ENCODE measurements at places on chromosomes 2 and 18.

DNA sequence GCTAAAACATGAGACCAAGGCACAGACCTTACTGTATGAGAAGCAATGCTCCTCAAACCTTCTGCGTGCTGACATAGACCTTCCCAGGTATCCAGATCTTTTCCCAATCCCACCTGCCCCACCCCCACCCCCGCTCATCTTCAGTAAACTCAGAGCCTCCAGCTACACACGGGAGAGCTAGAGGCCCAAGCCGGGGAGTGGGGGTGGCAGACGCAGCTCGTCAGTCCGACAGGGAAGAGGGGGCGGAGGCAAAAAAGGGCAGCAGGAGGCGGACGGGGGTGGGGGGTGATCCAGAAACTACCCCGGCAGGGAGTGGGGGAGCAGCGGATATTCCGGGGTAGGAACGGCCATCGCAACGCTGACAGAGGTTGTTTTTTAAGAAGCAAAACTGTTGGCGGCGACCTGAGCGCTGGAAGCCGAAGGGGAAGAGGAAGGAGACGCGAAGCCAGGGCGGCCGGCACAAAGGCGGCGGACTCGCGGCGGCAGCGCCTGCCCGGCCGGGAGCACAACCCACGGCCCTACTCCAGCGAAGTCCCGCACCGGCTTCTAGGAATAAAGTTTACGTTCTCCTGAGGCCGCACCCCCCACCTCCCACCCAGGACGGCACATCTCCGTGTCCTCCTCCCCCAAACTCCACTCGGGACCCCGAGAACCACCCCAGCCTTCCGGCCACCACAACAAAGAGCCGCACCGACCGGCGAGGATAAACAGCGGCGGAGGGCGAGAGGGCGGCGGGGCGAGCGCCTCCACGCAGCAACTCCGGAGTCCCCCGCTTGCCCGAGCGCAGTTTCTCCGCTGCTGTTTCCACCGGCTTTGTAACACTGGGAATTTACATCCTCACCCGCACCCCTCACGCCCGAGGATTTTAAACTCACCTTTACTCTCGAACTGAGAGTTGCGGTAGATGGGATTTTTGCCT lies 722 bp downstream of the BAZ2B start:
- peak; percentile 89 for DNase-seq

GRCh38 chr18:7760967-7761948 lies 194.1 kb downstream of the PTPRM start:
- DNase-seq = no peak

GRCh38 chr2:658426-658825 lies 18.8 kb downstream of the TMEM18 start:
- no peak for DNase-seq

- no peak for DNase-seq
Measured at GRCh38 chr2:44170311-44170717, 1.6 kb downstream of the PPM1B start.

- DNase-seq = no peak
Measured at GRCh38 chr18:62767836-62768557, 52.7 kb downstream of the PHLPP1 start.

DNA sequence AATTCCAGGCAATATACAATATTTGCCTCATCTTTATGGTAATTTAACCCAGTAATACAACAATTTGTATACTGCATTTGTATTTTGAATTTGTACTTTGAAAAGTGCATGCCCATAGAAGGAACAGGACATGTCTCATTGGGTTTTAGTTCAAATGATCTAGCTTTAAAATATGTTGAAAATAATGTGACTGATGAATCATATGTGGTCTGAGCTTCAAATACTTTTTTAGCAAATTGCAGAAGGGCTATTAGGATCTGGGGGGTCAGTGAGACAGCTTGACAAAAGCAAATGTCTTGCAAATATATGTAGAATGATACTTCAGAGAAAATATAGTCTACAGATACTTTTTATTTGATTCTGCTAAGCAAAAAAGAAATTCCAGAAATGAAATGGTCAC lies 248.9 kb downstream of the DCC start:
- DNase-seq = no peak

GRCh38 chr2:208556983-208557484 lies 150.4 kb downstream of the PTH2R start:
- DNase-seq = no peak

DNA sequence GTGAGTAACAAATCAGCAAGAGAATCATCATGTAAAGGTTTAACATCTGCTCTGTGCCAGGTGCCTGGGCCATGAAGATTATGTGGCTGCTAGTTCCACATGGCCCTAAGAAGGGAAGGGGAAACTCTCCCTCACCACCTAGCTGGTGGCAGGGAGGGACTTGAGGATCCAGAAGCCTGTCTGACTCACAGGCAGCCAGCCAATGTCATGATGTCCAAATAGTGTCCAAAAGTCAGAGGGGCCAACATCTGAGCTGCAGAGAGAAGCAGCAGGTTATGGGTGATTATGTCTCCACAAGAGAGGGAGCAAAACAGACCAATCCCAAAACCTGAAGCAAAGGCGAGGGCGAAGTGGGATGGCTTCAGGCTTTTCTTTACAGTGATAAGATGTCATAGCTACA lies 61.9 kb upstream of the SPP2 start:
- DNase-seq = no peak

DNA sequence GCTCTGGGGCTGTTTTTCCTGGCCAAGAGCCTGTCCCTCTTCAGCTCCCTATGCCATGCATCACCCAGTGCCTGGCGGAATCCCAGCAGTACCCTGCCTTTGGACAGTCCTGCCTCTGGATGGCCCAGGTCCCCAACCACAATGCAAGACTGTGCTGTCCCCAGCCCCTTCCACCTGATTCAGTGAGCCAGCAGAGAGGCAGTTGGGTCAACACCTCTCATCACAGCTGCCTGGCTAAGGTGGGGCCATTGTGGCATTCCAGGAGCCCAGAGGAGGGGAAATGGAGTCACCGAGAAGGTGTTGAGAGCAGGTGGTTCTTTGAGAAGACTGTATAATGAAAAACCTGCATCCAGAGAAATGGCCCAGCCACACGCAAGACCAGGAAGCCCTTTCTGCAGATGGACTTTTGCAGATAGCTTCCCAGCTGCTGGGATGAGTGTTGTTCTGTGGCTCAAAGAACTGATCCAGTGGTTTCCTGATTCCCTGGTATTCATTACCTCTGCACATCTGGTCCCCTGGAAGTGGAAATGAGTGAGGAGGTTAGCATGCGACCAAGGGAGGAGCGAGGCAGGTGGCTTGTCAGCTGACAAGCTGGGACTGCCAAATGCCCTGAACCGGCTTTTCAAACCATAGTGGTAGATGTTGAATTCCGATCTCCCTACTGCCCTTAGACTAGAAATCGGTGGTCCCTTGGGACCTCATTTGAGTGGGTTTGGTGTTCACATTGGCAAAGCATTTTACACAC lies 1.7 kb upstream of the ASPRV1 start:
- DNase-seq = no peak

DNA sequence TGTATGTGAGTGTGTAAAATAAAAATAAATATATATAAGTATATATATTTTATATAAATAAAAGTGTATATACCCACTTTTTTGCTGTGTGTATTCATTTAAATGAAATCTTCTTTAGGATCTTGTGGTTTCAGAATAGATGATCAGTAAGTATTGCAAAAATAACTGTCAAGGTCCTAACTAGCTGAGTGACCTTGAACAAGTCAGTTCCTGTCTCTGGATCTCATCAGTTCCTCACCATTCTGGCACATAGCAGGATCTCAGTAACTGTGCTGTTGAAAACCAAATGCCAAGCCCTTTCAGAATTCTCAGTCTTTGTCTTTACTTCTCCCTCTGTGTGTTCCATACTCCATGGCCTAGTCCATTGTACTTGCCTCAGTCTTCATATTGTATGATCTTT lies 115.3 kb upstream of the CXCR4 start:
- DNase-seq = no peak
